ENCODE measurements at places on chromosomes 16 and 17.

GRCh38 chr17:29158096-29158487, 22.1 kb downstream of the MYO18A start:
- no peak for DNase-seq

DNA sequence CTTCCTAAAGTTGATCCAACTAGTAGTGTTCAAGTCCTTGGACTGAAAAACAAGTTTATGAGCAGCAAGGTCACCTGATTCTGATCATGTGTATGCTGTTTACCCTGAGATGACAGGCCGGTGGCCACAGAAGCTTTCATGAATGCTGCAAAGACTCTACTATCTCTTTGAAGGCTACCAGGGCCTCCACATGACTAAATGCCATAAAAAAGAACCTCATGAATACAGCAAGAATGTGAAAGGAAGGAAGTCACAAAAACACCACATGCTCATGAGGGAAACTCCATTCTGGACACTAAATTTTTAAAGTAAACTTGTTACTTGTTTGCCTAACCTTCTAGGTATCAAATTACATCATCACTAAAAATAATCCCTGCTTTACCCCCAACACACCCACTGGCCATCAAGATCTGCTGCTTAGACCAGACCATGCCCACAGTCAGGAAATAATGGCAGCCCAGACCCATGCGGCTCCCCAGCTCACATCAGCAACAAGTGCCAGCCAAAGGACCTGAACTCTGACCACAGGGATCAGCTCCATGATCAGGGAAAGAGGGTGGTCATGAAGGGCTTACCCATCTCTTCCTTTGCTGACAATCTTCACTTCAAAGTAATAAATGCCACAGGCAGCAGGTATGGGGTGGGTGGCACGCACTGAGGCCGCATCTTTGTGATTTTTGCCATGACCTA, 1.4 kb downstream of the RANBP10 start:
- no peak for DNase-seq

- DNase-seq, result no peak
These were observed 568 bp downstream of the GAS2L2 start for GRCh38 chr17:35752471-35752870.

GRCh38 chr16:57132470-57132869, 40.1 kb downstream of the CPNE2 start:
- no peak for DNase-seq

GRCh38 chr17:42404326-42405055, 16.2 kb upstream of the STAT3 start:
- DNase-seq, result no peak

DNA sequence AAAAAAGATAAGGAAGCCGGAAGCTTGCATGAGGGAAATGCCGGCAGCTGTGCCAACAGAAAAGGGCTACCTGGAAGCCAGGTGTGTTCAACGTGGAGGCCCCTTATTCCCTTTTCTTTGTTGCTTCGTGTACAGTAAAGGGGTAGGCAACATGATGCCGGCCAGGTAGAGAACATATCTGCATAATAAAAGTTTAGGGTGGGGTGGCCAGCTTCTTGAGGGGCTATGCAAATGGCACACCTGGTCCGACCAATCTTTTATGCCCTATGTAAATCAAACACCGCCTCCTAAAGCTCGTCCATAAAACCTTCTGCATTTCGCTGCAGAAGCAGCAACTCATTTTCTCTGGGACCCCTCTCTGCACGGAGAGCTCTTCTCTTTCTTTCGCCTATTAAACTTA, 911.6 kb downstream of the KCNJ2 start:
- no peak for DNase-seq

DNA sequence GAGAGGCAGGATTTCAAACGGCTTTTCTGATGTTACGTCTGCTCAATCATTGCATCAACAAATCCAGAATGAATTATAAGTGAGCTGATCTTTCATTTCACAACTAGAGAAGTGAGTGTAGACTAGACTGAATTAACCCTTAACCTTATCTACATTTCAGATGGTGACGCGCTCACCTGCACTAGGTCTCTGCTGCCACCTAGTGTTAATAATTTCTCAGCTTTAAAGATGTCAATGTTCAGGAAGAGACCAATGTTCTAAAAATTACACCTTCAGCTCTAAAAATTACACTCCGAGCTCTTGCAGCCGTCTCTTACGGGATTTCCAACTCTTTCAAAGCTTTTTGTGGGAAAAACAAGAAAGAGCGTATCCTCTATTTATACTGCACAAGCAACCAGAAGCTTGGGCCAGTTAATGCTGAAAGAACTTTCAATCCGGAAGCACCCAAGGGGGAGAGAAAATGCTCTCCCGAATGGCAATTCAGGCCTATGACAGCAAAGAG, 88.2 kb upstream of the FA2H start:
- peak; percentile 50 for DNase-seq

DNA sequence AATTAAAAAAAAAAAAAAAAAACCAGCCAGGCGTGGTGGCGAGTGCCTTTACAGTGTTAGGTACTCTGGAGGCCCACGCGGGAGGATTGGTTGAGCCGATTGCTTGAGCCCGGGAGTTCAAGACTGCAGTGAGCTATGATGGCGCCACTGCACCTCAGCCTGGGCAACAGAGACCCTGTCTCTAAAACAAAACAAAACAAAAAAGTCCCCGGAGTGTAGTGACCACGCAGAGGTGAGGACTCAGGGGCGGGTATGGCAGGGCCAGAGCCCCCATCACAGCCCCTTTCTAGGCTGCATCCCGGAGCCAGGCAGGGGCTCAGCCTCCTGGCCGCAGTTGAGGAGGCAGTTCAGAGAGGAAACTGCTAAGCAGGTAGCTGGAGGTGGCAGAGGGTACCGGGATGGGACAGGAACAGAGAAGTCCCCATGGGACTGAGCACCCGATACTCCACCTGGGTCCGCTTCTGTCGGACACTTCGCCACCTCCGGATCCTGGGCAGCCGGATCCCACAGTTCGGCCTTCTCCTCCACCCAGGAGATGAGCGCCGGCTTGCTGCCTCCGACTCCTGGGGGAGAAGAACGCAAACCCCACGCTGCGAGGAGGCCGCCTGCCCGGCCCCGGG, 800 bp downstream of the ZNF747 start:
- DNase-seq, result no peak

GRCh38 chr16:51124896-51125295, 26.2 kb downstream of the SALL1 start:
- DNase-seq, result no peak

DNA sequence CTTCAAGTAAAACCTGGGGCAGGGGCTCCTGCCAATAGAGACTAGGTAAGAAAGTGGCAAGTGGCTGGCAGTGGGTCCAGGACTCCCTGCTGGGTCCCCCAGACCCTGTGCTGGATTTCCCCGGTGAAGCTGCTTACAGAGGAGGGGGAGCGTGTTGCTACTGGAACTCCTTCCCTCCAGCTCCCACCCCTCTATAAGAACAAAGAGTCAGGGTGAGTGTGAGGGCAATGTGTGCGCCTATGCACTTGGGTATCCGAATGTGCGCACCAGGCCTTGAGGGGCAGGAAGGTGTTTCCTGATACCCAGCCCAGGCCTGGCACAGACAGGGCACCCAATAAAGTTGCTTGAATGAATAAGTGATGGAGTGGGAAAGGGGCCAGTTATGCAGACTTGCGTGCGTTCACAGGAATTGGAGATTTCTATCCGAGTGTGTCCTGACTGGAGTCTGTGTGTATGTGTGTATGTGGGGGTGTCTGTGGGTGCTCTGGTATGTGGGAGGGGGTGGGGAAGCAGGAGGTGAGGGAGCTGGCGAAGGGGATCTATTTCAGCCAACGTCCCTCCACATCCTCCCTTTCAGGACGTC, 11.7 kb downstream of the NEUROD2 start:
- DNase-seq, result no peak

DNA sequence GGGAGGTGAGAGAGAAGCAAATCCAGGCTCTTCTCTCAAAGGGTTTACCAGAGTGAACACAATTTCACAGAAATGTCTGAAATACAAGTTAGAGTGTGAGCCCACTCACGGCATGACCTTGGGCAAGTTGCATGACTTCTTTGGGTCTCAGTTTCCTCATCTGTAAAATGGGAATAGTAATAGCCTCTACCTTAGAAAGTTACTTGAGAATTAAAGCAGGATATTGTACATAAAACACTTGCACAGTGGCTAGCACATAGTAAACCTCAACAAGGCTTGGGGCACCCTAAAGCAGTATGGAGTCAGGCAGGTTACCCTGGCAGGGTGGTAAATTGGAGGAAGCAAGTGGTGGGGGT, 13.2 kb upstream of the RNF222 start:
- DNase-seq, result no peak

DNA sequence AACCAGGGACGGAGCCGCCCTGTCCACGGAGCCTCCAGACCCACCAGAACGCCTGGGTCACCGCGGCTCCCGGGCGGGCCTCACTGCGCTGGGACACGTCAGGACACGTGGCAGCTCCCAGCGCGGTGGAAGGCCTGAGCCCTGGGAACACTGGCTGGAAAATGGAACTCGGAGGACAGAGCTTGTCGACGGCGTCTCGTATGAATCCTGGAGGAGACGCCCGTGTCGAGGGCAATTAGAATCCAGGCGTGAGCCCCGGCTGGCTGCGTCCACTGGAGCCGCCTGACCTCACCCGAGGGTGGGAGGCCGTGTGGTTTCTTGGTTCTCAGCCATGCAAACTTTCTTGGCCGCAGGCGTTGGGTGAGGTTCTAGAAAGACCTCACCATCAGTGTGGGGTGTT, 173.9 kb downstream of the LAT start:
- no peak for DNase-seq

DNA sequence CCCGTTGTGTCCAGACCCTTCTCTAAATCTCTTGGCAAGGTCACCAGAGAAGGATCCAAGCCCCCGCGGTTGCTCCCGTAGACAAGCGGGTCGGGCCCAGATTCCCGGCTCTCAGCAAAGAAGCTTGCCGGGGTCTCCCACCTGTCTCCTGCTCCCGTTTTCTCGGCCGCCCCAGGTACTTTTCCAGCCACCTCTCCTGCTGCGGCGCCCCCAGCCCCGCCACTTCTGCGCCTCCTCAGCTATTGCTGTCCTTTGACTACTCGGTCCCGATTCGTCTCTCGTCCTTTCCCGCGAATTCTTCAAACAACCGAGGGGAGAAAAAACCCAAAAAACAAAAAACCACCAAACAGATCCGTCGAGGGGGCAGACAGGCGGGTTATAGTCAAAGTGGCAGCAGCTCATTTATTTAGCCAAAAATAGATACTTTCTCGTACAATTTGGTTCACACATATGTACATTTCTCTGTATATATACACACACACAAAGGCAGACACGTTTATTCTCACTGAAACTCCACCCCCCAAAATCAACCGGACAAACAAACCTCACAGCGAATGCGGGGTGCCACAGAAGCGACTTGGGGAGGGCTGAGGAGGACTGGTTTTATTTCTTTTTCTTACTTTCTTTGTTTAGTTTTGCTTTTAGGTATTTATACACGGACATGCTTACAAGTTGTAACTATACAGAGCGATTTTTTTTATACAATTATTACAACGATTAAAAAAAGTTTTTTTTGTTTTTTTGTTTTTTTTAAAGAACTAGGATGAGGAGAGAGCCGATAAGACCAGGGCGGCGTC, 3.5 kb downstream of the IRX3 start:
- no peak for DNase-seq

- no peak for DNase-seq
These were observed 228.9 kb downstream of the PMP22 start for GRCh38 chr17:15036238-15036637.

DNA sequence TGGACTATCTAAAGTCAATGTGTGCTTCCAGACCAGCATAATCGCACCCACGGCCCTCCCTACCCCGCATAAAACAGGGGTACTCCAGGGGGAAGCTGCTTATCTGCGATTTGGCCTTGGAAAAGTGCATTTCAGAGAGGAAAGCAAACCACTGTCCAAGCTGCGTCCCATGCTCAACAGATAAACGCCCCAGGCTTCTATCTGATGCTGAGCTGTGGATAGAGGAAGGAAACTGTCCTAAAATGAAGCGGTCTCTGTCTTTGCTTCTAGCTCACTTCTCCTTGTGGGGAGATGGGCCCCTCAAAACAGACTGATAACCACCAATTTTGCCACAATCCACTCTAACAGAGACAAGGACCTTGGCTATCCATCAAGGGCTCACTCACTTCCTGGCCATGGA, 160.5 kb upstream of the TNRC6C start:
- no peak for DNase-seq

- DNase-seq, result no peak
These were observed 12.2 kb downstream of the ZNF423 start for GRCh38 chr16:49843758-49844157.

Data from CD4-positive, alpha-beta T cell treated with Interleukin-2 at 100 ng/mL for 4 hours (primary cell).